T-cell (primary cell): ENCODE measurements at places on chromosomes 7 and 10.

GRCh38 chr7:154987571-154987970 lies 15.4 kb downstream of the PAXIP1 start:
- no peak for DNase-seq

- no peak for DNase-seq
Observed at GRCh38 chr7:34664755-34665154, 6.7 kb downstream of the NPSR1 start.

- no peak for DNase-seq
Observed at GRCh38 chr7:84847038-84847437, 339.8 kb downstream of the SEMA3D start.

- DNase-seq = no peak
Observed at GRCh38 chr10:110527731-110528171, 30.0 kb downstream of the DUSP5 start.

DNA sequence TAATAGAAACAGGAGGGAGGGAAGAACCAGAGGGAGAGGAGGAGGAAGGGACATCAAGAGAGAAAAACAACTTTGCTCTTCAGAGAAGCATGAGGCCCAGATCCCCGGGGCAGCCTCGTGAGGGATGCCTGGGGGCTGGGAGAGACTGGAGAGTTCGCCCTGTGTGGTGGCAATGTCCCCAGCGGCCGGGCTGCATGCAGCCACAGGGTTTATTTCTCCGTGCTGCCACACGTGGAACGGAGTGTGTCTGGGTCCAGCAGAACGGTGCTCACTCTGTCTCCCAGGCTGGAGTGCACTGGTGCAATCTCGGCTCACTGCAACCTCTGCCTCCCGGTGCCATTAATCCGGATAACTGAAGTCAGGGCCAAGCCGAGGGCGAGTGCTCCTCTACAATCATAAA lies 257.7 kb downstream of the ACTR3B start:
- DNase-seq = no peak

DNA sequence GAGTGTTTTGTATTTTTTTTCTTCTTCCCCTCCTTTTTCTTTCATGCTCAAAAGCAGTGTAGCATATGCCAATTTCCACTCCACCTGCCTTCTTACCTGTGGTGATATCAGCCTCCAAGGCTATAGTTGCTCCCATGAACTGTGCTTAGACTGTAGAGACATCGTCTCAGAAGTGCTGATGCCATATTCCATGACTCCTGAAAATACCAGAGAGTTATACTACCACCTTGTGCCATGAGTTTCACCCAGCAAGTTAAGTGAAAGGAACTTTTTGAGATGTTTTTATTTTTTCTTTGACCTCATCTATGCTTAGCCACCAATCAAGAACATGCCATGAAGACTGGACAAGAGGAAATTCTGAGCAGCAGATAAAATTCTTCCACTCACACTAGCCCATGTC lies 142.8 kb upstream of the SEMA3E start:
- DNase-seq = no peak

DNA sequence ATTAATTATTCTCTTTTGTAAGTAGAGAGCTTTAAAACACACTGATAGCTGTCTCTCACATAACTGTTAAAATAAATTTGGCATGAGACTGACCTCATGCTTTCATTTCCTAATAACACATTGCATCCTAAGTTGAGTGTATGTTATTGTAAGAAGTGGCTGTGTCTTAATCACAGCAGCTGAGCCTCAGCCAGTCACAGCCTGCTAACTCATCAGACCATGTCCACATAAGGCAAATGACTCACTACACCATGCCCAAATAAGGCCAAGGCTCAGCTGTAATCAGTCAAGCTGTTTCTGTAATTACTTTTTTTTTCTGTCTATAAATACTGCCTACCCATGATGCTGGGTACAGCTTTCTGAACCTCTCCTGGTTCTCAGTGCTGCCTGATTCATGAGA lies 860.9 kb downstream of the XPNPEP1 start:
- no peak for DNase-seq

- no peak for DNase-seq
Observed at GRCh38 chr7:29859524-29860185, 53.3 kb downstream of the WIPF3 start.

DNA sequence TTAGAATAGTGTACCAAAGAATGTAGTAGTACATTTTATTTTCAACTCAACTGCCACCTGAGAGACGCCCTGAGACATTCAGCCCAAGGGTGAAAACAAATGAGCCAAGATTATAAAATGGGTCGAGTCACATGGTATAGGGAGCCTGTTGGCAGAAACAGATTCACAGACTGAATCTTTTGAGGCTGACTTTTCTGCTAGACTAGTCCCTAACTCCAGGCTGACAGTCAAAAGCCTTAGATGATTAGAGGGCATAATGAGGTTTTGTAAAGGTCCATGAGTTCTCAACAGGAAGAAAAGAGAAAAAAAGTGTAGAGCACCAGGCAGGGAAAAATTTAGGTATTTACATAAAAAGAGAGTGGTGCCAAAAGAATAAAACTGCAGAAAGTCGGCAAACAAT lies 128.0 kb downstream of the NXPH1 start:
- DNase-seq = no peak

GRCh38 chr7:3301831-3302618 lies 973 bp downstream of the SDK1 start:
- DNase-seq = no peak

GRCh38 chr10:60726257-60726656 lies 52.0 kb upstream of the CDK1 start:
- DNase-seq = no peak

- no peak for DNase-seq
Observed at GRCh38 chr10:34031400-34031799, 696.9 kb upstream of the NRP1 start.

DNA sequence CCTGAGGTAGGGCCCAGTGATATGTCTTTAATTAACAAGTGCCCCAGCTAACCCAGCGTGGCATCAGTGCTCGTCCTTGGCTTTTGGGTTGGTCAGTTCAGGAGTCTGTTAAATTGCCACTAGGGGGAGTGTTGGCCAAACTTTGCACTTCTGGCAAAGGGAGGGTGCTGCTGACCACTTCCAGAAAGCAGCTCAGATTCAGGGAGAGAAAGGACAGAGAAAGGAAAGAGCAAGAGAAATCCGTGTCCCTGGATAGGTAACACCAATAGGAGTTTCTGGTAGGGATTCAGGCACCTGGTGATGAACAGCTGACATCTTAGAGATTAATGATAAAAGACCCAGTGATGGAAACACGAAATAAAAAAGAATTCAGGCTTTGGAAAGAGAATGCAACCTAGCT lies 243.1 kb upstream of the AOAH start:
- no peak for DNase-seq

DNA sequence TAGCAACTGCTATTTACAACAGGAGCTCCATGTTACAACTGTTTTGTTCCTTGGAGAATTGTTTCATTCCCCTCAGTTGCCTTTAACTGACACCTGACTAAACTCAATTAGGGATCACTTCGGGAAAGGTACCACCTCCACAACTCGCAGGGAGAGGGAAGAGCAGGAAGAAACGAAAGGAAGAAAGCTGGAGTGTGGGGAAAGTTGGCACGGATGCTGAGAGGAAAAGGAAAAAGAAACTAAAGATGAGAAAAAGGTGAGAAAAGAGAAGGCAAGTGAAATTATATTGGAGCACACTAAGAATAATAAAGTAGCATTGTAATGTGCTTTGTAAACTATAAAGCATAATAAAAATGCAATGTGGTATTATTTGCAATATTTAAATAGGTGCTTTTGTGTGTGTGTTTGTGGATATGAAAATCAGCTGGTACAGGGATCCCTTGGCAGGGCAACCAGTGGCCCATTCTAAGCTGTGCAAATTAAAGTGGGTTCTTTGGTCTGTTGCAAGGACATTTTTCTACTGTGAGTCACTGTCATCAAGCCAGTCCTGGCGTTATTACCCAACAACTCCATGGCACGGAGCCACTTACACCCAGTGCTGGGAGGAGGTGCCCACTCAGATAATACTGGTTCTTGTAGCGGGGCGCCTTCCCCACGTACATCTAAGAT lies 45.9 kb downstream of the HIPK2 start:
- no peak for DNase-seq

- no peak for DNase-seq
Observed at GRCh38 chr10:70809011-70809611, 6.6 kb upstream of the SGPL1 start.

GRCh38 chr10:12348870-12349628 lies at the start of gene CAMK1D:
Gene CAMK1D, plus strand, starts transcription at chr10:12349547.
- peak; percentile 90 for DNase-seq

DNA sequence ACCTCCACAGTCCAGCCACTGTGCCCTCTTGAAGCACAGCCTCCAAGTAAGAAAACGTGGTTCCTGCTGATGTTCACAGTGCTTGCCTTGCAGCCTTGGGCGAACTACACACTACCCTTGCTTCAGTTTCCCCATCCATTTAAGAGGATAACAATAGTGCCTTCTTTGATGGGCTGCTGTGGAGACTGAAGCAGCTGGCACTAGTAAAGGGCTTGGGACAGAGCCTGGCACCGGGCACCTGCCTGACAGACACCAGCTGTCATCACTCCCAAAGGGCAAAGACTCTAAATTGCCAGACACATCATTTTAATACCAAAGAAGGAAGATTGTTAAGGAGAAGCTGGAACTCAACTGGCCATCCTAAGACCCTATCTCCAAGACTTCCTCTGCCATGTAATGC lies 3.1 kb upstream of the C10orf90 start:
- DNase-seq = no peak

- DNase-seq = no peak
Observed at GRCh38 chr10:125204400-125204799, 44.0 kb upstream of the CTBP2 start.

GRCh38 chr10:69846293-69846921 lies 44.7 kb downstream of the COL13A1 start:
- no peak for DNase-seq

DNA sequence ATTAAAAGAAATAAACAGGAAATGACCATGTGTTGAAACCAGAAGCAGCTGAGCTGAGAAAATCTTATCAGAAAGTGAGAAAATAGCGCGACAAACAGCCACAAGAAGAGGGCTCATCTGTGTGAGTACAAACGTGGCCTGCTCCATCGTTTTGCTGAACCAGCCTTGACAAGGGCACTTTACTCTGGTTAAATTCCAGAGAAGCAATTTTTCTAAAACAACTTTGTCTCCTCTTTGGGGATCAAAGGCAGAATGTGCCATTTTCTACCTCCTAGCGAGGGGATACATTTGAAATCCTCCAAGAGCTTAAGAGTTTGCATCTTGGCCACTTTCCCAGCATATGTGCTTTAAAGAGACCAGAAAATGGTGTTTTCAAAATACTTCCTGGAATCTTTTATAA lies 51.3 kb upstream of the VIPR2 start:
- DNase-seq = no peak

- DNase-seq = no peak
Observed at GRCh38 chr10:71801361-71801760, 28.0 kb upstream of the VSIR start.

GRCh38 chr10:58372607-58373441 lies 12.4 kb upstream of the TFAM start:
- no peak for DNase-seq

DNA sequence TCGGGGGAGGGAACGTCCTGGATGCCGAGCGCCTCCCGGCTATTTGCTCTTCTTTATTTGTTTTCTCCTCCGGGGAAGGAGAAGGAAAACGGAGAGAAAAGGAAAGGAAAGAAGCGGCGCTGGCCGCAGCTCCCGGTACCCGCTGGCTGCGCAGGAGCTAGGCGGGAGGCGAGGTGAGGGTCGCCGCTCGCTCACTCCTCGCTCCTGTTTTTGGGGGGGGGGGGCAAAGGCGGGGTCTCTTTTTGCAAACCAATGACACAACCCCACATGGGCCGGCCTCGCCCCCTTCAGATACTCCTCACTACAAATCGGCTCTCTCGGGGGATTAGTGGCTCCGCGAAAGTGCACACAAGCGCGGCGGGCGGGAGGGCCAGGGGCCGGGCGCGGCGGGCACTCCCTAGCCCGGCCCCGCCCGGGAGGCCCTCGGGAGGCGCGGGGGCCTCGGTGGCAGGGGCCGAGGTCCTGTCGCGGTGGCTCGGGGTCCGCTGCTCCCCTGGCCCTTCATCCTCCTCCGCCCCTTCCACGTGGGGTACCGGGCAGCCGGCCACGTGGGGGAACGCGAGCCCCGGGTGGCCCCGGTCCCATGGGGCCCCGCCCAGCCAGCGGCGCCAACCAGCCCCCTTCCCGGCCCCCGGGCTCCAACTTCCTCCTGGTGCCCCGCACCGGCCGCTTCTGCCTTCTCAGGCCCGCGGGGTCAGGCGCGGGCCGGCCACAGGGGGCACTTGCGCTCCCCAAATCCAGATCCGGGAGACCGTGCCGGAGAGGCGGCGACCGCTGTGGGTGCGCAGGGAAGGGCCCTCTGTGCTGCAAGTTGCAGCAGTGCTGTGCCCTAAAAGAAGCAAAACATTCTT lies 718 bp upstream of the CTBP2 start:
- no peak for DNase-seq

- no peak for DNase-seq
Observed at GRCh38 chr10:53356616-53357349, 584.2 kb upstream of the MBL2 start.

- DNase-seq = no peak
Observed at GRCh38 chr10:33352175-33352574, 17.7 kb upstream of the NRP1 start.

GRCh38 chr7:14892961-14893360 lies 9.6 kb downstream of the DGKB start:
- no peak for DNase-seq
